ENCODE measurements at places on chromosomes 3 and 15. TPM values are rescaled to one million over a fixed set of nuclear protein-coding genes. Genes with fewer than 3 reads are reported as not detected.

Gene TEX55
- total RNA-seq, result not detected

DNA sequence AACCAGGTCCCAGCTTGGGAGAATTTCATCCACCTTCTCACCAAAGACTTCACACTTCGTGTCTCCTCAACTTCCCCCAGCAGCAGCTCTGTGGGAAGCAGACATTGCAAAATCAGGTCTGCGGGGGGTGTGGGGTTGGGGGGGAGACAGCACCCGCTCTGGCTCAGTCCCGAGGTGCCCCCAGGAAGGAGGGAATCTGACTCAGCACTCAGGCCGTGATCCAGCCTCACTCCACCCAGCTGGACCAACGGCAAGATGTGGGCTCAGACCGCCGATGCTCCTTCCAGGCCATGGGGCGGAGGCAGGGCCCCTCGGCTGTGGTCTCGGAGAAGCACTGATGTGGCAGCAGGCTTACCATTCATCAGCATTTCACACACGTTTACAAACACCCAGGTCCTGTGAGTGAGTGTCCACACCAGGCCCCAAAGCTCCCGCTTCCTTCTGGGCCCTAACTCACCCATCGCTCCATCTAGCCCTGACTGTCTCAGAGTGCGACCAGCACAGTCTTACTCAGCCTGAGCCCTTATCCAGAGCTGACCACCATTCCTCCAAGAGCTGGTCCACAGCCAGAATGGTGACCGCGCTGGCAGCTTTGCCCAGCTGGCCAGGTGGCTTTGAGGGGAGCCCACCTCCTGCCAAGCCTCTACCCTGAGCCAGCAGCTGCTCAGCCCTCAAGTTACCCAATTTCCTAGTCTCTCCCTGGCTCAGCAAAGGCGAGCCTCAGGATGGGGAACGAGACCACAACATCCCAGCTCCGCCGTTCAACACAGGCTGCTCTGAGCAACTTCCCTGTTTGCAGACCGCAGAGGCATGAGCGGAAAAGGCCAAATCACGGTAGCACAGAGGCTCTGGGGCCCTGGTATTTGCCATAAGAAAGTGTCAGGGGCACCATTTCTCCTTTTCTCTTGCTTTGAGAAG lies 3.3 kb downstream of the STAB1 start:
- DNase-seq, result no peak

DNA sequence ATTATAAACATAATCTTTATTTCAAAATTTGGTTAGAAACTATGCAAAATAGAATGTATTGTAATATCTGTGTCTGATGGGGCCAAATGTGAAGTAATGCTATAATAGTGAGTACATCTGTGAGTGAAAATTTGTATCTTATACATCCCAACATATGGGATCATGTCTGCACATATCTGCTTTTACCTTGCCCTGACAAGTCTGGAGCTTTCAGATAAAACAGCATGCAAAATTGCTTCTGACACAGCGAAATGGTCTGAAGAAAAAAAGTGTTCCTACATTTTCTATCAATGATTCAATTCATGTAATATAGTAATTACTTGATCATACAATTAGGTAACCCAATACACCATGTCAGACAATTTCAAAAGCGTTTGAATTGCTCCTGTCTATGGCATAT lies 58.1 kb upstream of the P3H2 start:
- no peak for DNase-seq

DNA sequence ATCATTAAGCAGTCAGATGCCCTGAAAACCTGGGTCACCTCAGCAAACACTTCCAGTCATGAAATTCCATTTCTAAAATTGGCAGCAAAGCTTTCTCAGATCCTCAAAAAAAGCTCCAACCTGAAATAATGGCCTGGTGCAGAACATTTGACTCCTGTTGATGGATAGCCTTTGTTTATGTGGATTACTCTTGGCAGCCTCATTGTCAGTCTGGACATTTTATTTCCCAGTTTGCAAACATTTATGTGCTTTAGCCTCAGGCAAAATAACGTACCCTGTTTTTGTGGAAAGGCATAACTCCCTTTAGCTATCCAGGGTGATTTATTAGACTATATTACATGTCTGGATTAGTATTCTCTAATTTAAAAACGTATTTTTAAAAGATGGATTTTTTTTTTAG lies 53.9 kb downstream of the PXYLP1 start:
- no peak for DNase-seq

GRCh38 chr3:59607656-59608055 lies 557.8 kb upstream of the CFAP20DC start:
- no peak for DNase-seq

- DNase-seq, result no peak
Measured at GRCh38 chr3:45885979-45886705, at the start of gene CCR9. CCR9 (plus strand) TSS chr3:45886543; CDS start chr3:45894934, 8,391 bp downstream.

- DNase-seq, result no peak
Measured at GRCh38 chr15:64285871-64286270, 70.1 kb downstream of the CSNK1G1 start.

Gene TICRR
- total RNA-seq, result 33.8 TPM
